ENCODE measurements at places on chromosomes 5 and 9.

DNA sequence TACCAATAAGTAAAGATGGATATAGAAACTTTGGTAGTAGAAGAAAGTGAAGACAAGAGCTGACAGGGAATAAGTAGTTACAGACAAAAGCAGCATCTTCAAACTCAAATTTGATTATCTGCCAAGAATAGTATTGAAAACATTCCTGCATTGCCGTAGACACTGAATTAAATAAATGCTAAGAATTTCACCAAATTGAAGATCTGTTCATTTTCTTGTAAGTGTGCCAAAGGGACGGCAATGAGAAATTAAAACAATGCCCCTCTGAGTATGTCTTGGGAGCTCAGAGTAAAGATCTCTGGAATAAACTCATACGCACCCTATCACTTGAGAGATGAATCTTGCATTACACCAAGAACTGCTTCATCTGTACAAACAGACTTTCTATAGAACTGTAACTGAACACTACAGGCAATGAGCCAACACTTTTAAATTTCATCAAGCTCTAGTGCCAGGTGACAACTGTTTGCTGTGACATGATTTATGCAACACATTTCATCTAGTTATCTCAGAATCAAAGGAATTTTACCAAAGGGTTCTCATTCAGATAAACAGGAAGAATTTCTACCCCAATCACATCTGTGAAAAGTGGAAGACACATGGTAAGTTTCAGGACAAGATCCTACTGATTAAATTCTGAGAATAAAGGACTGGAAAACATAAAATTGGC lies 66.9 kb downstream of the RFX3 start:
- no peak for DNase-seq

DNA sequence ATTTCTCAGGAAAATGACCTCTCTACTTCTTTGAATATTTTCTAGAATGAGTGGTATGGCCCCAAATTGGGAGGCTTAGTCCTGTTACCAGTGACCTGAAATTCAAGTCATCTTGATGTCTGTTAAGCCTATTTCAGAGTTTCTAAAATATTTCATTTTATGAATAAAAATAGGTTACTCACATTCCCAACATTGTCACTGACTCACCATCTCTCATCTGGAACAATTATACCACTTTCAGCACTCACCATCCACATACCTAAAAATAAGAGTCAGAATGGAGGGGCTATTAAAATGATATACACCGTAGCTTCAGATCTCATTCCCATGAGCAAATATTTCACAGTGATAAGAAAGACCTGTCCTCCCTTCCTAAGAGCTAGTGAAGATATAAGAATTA lies 71.8 kb downstream of the KIAA1958 start:
- no peak for DNase-seq

DNA sequence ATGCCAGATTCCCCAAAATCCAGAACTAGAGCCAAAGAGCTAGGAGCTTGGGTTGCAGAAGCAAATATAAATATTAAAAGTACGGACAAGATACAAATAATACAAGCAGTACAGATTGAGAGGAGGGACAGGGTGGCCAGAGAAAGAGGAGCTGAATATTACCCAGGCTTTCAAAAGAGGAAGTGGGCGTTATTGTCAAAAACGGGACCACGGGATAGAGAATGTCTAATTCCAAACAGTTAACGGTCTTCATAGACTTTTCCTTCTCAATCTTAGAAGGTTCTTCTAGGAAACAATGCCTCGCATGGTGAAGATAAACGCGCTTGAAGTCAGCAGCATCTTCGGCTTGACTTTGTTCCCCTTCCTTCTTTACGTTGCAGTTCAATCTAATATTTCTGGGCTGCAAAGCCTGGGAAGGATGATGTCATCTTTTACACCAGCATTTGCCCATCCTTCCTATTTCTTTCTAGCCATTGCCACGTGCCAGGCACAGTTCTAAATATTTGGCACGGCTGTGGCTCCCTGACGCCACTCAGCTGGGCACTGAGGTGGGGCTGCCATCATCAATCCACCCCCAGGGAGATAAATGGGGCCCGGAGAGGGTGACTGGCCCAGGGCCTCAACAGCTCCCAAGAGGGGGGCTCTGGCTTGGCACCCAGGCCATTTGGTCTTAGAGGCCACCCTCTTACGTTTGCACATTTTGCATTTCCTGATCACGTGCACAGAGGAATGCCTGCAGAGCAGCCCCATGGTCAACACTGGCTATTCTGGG lies 16.3 kb upstream of the OLFM1 start:
- no peak for DNase-seq

DNA sequence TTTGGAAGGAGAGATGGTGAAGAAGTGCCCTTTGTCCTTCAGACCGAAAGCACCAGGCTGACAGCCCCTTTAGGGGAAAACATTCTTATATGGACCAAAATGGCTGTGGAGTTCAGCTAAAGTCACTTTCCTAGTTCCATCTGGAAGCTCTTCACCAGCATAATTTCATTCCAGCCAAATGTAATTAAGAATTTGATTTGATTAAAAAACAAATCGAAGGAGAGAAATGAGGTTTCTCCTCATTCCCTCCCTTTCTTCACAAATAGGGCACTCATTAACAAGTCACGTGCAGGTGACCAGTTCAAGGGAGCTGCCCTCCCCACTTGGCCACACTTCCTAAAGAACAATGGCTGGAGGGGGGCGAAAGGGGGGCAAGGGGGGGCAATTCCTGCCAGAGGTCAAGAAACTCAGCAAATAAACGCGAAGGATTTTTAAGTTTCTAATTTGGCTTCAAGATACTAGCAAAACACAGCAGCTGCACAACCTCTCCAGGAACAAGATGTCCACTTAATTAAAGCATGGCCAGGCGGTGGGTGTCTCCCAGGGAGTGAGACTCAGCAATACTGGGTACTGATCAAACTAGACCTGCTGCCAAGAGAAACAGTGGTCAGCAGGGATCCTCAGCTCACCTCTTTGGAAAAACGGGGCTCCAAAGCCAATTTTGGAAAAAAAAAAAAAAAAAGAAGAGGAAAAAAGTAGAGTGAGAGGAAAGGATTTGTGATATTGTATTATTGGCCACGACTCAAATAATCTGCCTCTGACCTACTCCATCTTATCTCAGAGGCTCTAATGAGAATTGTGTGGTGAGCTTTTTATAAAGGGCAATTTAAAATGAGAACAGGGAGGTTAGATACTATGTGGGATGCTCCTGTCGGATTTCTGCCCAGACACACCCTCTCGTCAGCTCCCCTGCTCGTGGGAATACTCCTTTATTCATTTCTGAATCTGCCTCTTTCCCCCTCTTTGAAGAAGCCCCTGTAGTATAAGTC lies 254.3 kb downstream of the ZSWIM6 start:
- DNase-seq, result no peak

DNA sequence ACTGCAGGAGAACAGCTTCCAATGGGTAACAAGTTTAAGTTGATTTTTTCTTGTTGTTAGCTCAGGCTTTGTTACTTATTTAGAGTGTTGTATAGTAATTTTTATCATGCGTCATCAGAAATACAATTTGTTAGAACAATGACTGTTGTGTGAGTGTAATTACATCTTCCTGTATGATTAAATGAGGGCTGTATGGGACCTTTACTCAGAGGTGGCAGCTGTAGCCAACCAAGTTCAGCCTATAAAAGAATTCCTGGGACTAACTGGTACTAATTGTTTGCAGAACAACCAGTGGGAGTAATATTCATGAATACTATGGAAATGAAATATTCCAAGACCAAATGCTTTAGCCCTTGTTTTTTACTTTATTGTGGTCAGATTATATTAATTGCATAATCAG lies 30.8 kb upstream of the TJP2 start:
- DNase-seq, result no peak

DNA sequence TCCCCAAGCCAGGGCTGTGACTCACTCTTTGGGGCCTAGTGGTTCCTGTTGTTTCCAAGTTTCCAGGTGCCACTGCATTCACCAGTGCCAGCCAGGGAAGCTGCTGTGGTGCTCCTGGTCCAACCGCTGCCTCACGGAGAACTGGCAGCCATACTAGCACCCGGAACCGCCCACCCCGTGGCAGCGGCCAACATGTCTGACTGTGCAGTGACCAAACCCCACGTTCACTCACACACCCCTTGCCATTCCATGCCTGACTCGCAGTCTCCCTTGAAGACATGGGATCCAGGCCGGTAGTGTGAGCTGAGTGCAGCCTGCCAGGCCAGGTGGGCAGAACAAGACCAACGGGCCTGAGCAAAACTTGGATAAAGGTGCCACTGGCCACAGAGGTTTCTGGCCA lies 845.0 kb upstream of the DMAC1 start:
- no peak for DNase-seq

DNA sequence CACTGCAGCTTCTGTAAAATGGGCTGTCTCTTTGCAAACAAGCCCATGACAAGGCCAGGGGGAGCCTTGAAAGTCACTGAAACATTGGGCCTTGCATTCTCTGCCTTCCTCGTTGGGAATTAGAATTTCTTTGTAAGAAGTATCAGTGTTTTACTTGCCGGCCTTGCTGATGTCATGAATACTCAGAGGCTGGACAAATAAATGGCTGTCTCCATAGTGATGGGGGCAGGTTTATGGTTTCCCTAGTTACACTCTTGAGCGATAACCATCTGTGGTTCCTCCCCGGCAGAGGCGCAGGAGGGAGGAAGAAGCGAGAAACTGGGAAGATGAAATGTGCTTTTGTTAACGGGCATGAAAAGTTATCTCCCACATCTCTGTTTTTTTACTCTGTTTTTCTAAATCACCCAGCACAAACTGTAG lies 272.7 kb upstream of the PANK3 start:
- peak; percentile 45 for DNase-seq

DNA sequence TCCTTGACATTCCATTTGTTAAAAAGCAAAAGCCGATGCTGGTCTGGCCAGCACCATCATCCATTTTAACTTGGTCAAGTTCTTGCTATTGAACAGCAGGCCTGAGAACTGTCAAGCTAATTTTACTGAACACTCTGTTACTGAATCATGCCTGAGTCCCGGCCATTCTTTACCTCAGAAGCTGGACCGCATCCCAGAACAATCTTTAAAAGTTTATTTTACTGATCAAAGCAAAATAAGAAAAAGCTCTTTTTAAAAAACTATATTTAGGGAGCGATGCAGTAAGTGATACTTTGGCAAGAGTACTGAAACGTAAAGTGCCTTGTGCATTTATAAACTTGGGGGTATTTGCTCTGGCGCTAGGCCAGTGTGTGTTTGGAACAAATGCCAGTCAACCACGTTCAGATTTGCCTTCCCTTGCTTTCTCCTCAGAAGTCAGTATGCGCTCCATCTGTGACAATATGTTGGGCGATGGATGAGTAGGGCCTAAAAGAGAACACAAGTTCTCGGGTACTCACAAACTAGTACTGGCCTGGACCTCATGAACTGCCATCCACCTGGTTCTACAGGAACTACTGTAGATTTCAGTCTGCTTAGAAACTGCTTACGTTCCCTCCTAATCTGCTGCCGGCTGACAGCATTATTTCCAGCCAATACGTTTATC lies 161.9 kb downstream of the MAPKAP1 start:
- DNase-seq, result no peak

- DNase-seq, result no peak
Observed at GRCh38 chr5:110663525-110663924, 62.9 kb downstream of the TMEM232 start.

DNA sequence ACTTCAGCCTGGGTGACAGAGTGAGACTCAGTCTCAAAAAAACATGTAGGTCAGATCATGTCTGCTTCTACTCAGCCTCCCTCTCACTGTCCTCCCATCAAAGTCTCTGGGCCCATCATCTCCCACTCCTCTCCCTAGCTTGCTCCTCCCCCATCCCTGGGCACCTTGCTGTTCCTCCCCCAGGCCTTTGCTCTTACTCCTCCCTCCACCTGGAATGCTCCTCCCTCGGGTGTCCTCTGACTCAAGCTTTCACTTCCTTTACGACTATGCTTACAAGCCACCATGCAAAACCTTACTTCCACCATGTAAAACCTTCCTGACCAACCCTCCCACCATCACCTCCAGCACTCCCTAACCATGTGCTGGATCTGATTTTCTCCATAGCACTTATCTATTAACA lies 51.5 kb downstream of the MTMR12 start:
- DNase-seq, result no peak

- DNase-seq, result no peak
Observed at GRCh38 chr9:105887679-105888078, 193.3 kb downstream of the TMEM38B start.

All from effector memory CD4-positive, alpha-beta T cell (primary cell).